Stimulated activated CD8-positive, alpha-beta memory T cell treated with anti-CD3 and anti-CD28 coated beads, Interleukin-4, amount 100 ng/mL, for 1 hour (primary cell): ENCODE measurements at places on chromosomes 3 and 15.

DNA sequence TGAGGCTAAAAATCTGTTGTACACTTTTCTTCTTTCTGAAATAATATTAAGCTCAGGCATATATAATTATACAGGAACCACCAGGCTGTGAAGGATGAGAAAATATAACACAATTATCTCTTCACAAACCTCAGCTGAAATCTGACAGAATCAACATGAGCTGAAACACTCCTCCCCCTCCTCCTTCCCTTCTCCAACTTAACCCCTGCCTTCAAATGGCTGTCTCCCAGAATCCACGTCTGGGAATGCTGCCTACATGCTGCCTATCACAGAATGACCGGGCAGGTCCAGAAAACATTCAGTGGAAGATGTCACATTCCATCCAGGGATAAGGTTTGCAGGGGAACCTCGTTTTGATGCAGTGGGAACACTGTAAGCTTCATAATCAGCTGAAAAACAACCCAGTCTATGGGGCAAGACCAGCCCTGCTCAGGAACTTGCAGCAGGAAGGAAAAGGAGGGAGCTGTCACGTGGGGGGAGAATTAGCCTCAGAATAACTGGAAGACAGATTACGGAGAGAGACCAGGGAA, 44.0 kb upstream of the SEMA6D start:
- DNase-seq, result no peak

- DNase-seq, result no peak
These were observed 92.2 kb downstream of the LRTM1 start for GRCh38 chr3:54835701-54836100.

DNA sequence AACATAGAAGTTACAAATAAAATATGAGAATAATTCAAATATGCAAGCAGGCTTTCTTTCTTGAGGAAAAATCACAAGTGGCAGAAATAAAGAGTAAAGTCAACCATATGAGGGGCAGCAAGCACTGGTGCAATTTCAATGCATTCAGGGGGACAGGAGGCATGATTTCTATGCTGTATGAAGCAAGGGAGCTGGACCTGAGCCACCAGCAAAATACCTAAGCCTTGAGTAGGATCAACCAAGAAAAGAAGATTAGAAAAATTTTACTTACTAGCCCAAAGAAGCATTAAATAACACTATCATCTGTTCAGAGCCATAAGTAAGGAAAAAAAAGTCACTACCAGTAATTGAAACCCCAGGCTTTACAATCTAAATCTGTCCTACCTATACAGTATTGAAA, 6.3 kb downstream of the ADGRG7 start:
- DNase-seq, result no peak

GRCh38 chr3:81947359-81947758, 185.9 kb upstream of the GBE1 start:
- no peak for DNase-seq

DNA sequence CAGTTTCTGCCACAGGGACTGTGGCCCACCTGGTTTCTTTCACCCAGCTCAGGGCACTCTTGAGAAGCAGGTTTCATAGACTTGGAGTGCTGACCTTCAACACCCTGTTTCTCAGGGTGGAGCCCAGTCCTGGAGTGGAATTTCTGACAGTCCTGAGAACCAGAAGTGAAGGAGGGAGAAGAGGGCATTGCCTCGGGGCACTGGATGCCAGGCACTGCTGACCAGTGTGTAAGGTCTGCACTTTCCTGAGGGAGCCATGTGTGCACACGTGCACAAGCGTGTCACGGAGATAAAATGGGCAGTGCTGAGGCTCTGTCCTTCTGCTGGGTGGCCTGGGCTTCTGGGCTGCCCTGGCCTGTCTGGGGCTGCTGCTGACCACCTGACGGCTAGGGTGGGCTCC, 118.5 kb downstream of the SEC22A start:
- no peak for DNase-seq

- DNase-seq, result no peak
These were observed 303.4 kb downstream of the DIPK2A start for GRCh38 chr3:144275005-144275404.

DNA sequence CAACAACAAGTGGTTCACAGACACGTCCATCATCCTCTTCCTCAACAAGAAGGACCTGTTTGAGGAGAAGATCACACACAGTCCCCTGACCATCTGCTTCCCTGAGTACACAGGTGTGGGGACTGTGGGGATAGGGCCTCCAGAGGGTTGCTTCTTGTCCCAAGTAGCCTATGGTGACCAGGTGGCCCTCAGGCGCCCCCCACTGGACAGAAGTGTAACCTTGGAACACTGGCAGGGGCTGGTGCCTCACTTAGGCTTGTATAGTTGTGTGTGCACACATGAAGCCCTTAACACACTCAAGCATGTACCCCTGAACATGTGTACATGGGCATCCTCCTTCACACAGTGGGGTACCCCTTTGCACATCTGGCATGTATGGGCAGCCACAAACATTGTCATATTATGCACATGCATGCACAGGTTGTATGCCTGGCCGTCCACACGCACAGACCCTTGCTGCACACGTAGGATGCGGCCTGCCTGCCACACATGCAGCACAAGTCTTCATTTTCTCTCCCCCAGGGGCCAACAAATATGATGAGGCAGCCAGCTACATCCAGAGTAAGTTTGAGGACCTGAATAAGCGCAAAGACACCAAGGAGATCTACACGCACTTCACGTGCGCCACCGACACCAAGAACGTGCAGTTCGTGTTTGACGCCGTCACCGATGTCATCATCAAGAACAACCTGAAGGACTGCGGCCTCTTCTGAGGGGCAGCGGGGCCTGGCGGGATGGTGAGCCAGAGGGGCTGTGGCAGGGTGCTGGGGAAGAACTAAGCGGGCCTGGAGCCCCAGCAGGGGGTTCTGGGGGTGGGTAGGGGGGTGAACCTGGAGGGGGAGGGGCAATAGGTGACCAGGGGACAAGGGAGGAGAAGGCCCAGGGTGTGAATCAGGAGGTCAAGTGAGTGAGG, 11.7 kb upstream of the SEMA3B start:
- no peak for DNase-seq

GRCh38 chr3:13497386-13497785, 17.3 kb downstream of the HDAC11 start:
- DNase-seq, result no peak

DNA sequence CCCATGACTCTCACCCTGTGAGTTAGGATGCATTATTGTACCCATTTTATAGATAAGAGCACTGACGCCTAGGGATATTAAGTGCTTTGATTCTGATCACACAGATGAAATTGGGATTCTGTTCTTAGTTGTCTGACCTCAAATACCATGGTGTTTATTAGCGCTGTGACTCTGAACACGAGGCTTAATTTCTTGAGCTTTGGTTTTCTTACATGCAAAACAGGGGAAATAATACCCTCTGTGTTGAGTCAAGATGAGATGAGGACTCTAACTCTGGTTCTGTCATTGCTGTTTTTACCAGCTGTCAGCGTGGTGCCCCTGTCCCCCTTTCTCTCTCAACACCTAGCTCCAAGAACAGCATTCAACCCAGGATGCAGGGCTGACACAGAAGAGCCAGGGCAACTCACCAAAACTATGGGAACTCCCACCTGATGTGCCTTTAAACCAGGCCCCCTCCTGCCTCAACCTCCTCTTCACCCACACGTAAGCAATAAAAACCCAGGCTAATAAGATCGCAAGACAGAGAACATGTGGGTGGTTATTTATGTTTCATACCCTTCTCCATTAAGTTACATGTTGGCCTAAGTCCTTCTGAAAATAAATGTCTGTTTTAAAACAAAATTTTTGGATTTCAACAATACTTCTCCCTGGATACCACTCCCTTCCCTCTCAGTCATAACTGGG, 100.1 kb upstream of the SPATA12 start:
- no peak for DNase-seq

GRCh38 chr3:104106276-104106675, 1260.4 kb upstream of the ALCAM start:
- no peak for DNase-seq

- no peak for DNase-seq
These were observed 460.7 kb upstream of the RASGRP1 start for GRCh38 chr15:39025321-39025720.

DNA sequence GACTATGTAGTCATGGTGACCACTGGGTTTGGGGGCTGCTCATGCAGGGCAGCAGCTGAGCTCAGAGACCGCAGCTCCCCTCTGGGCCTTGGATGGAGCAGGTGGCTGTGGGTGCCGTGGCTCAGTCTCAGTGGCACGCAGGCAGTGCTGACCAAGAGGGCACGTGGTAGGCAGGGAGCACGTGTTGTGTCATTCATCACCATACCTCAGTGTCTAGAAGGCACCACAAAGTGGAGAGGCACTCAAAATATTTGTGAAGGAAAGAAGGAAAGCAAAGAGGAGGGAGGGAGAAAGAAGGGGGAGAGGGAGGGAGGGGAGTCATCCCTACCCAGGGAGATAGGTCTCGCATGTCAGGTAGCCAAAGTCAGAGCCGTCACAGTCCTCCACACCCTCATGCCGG, 26.1 kb downstream of the EAF1 start:
- DNase-seq, result no peak

GRCh38 chr15:70147178-70147760, 49.6 kb upstream of the TLE3 start:
- DNase-seq, result no peak

GRCh38 chr3:137845194-137845593, 81.1 kb downstream of the SOX14 start:
- no peak for DNase-seq

DNA sequence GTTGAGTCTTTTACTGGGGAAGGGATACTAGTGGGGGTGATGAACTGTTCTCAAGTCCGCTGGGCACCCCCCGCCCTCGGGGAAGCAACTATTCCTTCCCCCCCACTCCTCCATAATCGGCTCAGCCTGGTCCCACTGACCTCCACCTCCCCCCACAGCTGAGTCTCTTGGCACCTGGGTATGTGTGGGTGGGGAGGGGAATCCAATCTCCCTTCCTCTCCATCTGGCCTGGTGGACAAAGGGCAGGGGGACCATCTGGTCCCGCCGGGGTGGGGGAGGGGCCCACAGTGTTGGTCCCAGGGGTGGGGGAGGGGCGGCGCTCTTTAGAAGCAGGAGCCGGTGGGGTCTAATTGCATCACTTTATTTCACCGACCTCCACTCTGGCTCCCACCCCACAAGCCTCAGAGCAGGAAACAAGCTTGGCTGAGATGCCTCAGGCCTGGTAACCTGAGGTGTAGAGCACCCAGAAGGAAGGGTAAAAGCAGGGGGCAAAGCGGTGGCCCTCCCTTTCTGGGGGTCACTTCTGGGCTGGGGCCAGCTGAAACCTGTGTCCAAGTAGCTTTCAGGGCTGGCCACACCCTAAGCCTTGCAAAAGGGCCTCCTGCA, 1.0 kb upstream of the PCBP4 start:
- no peak for DNase-seq

DNA sequence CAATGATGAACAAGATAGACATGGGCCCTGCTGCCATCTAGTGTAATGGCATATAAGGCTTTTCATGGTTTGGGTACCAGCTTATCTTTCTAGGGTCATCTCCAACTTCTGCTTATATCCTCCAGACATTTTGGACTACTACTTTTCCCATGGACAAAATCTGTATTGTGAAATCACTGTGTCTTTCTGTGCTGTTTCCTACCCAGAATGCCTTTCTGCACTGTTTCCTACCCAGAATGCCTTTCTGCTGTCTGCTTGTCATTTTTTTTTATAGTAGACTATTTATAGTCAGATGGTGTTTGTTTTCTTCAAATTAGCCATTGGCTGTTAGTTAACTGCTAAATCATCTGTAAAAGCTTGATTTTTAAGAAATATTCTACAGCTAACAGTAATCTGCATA, 20.1 kb downstream of the VPS8 start:
- no peak for DNase-seq

DNA sequence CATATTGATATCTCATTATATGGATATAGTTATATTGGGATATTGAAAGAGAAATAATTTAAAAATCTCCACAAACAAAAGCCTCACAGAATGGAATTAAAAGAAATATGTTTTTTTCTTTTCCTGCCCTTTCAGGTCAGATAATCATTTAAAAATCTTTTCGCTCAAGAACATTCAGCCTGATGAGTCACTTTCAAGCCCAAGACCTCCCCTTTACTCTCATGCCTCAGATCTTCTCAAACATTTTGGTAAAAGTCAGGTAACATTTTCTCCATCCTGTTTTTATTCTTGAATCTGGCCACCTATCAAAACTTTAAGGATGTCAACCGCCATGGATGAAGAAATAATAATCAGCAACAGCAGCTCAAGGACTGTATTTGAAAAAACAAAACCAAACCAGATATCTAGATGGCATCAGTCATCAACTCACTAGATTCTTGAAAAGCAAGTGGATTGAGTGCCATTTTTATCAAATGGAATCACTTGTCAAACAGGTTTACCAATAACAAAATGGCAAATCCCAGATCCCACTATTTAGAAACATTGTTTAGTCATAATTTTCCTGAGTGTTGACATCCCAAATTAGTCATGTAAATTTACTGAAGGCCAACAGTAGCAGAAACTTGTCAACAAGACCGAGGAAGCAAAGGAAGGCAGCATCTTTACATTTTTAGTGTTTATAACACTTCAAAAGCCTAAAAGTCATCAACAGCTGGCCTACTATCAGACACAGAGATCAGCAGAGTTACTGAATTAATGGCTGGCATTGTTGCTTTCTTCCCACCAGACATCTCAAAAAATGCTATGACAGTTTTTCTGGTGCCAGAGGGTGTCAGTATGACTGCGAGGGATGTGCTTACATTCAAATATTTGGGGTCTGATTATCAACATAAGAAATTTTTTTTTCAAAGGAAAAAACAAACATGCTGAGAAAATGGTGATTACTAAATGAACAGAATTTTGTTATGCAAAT, 444.7 kb downstream of the MAGI1 start:
- DNase-seq, result no peak

DNA sequence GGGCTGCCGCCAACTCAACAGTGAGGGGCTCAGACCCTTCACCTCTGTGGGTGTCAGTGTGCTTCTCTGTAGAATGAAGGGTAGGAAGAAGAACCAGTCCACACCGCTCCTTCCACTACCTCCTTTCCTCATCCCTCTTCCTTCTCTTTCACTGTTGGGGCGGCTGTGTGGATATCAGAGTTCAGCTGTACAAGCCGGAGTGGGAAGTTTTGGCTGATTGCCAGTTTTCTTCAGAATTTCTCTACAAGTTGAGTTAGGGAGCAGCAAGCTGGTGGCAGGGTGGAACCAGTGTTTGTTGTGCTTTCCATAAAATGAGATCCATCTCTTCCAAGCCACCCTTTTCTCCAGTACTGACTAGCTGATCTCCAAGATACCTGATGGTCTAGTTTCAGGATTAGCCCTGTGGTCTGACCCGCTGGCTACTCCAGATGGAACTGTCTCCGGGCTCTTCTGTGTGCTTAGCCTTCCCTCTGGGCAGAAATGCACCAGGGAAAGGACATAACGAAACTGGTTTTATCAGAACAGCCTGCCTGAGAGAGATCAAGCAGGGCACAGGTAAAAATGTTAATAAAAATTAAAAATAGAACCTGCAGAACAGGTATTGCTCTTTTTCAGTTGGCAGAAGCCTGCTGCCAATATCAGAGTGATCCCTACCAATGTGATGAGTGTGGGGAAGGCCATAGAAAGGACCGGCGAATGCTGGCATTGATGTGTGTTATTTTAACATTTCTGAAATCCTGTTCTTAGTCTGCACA, 169.9 kb upstream of the TSC22D2 start:
- no peak for DNase-seq
